ENCODE measurements at places on chromosomes 2 and 18. TPM values are rescaled to one million over a fixed set of nuclear protein-coding genes. Genes with fewer than 3 reads are reported as not detected.

- no peak for DNase-seq
Measured at GRCh38 chr2:6168485-6168884, 476.3 kb downstream of the SOX11 start.

- DNase-seq = no peak
Measured at GRCh38 chr2:63651861-63652651, 63.3 kb downstream of the MDH1 start.

DNA sequence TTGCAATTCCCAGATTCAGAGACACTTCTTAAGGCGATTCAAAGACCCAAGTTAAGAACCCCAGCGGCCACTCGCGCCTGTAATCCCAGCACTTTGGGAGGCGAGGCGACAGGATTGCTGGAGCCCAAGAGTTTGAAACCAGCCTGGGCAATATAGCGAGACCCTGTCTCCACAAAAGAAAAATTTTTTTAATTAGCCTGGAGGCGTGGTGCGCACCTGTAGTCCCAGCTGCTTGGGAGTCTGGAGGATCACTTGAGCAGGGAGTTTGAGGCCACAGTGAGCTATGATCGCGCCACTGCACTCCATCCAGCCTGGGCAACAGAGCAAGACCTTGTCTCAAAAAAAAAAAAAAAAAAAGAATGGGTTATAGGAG, 585 bp upstream of the ANAPC1 start:
- DNase-seq = no peak

GRCh38 chr2:142285480-142285879, 154.7 kb upstream of the LRP1B start:
- DNase-seq = no peak

- no peak for DNase-seq
Measured at GRCh38 chr2:25333981-25334380, 7.7 kb downstream of the DNMT3A start.

GRCh38 chr18:55579501-55580270, 8.3 kb downstream of the TCF4 start:
- DNase-seq = no peak

GRCh38 chr2:44524347-44524926, 162.7 kb downstream of the CAMKMT start:
- DNase-seq = no peak

- no peak for DNase-seq
Measured at GRCh38 chr18:79518683-79519128, 123.0 kb downstream of the NFATC1 start.

- peak; percentile 91 for DNase-seq
Measured at GRCh38 chr2:61179701-61180639, 18.0 kb downstream of the C2orf74 start.

DNA sequence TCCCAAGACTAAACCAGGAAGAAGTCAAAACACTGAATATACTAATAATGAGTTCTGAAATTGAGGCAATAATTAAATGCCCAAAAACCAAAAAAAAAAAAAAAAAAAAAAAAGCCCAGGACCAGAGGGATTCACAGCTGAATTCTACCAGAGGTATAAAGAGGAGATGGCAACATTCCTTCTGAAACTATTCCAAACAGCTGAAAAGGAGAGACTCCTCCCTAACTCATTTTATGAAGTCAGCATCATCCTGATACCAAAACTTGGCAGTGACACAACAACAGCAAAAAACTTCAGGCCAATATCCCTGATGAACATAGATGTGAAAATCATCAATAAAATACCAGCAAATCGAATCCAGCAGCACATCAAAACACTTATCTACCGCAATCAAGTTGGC, 108.5 kb upstream of the COL3A1 start:
- DNase-seq = no peak

- DNase-seq = no peak
Measured at GRCh38 chr2:75710220-75710576, 517 bp downstream of the GCFC2 start.

DNA sequence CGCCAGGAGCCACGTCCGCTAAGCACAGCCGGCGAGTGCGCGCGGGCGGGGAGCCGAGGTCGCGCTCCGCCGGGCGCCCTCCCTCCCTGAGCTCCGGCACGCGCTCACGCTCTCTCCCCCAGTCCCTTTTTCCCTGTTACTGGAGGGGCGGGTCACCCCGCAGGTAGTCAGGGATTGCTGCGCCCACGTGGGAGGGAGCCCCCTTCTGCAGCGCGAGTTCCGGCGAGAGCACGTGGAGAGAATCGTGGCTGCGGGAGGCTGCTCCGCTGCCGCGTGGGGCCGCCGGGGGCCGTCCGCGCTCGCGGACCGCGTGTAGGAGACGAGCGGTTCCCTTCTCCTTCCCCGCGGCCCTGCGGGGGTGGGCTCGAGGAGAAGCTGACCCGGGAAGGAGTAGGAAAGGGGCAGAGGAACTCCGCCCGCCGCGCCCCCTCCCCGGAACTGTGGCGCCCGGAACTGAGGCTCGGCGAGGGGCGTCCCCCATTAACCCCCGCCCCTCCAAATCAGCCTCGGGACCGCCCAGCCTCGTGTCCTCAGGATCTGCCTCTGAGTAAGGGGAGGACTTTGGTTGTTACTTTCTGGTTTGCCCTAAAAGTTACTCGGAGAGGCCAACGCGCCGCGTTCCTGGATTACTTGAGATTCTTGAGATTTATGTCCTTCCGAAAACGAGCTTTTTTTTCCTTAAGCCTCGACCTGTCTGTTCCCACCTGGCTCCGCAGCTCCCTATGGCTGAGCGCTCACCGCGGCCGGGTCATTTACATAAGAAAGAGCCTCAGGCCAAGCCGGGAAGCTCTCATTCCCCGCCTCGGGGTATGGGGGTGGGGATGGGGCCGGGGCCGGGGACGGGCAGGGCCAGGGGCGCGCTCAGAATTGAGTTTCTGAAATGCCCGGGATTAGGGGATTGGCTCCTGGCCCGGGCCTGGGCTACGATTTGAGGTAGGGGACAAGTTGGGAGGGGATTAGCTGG, 1.1 kb downstream of the HK2 start:
- peak; percentile 45 for DNase-seq

- DNase-seq = peak; percentile 69
Measured at GRCh38 chr18:48216639-48217257, 192.4 kb downstream of the ZBTB7C start.

DNA sequence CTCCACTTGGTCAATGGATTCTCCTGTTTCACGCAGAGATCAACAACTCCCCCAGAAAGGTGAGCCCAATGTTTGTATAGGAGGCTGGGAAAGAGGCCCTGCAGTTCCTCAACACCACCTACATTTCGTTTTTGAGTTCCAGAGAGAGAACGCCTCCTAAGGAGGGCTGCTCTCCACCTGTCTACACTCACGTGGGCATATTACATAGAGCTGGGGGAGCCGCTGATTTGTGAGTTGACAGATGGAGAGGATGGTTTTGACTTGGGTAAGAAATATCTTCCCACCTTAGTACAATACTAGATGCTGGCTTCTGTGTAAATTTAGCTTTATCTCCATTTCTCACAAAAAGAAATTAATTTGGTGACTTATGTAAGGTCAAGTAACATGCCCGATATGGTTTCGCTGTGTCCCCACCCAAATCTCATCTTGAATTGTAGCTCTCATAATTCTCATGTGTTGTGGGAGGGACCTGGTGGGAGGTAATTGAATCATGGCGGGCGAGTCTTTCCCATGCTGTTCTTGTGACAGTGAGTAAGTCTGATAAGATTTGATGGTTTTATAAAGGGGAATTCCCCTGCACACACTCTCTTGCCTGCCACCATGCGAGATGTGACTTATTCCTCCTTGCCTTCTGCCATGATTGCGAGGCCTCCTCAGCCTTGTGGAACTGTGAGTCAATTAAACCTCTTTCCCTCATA, 274.5 kb upstream of the PXDN start:
- DNase-seq = no peak

DNA sequence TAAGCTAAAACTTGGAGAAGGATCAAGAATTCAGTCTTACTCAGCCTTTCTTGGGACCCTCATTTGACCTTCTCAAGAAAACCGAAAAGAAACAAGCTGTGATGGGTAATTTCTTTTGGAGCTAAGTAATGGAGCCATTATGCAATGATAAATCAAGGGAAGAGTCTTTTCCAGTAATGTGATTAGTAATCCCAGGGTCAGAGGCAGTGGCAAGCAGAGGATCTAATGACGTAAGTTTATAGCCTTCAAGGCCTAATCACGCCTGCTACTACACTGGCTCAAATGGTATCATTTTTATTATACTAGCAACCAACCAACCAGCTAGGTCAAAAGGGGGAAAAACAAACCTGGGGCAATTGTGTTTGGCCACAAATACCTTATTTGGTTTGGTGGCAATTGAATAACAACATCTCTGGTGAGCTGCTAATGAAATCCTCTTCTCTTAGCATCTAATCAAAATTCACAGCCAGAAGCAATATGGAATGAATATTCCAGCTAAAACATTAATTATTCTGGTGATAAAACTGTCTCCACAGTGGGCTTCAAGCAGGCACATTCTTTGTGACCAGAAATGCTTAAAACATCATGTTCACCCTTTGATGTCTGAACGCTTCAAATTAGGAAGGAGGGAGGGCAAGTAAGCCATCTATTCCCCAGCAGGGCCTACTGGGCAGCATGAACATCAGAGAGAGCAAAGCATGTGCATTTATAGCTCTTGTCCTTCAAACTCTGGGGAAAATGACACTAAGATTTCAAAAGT, 114.9 kb upstream of the SULT1C3 start:
- DNase-seq = no peak

- DNase-seq = no peak
Measured at GRCh38 chr2:24512404-24512803, 21.4 kb downstream of the NCOA1 start.

DNA sequence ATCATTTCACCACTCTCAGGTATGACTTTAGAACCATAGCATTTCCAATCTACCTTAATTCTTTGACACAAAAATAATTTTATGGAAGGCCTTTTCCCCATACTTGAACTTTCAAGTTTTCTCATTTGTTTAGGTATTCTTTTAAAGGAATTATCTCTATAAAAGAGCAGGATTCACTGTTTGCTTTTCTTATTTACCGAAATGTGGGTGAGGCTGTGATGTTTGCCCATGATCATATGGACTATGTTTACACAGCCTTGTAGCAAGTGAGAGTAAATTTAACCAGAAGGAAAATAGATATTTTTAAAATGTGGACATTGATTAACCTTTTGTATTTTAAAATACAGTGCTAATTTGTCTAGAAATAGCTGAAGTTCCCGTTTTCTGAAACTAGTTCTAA, 26.3 kb downstream of the CAB39 start:
- DNase-seq = no peak

DNA sequence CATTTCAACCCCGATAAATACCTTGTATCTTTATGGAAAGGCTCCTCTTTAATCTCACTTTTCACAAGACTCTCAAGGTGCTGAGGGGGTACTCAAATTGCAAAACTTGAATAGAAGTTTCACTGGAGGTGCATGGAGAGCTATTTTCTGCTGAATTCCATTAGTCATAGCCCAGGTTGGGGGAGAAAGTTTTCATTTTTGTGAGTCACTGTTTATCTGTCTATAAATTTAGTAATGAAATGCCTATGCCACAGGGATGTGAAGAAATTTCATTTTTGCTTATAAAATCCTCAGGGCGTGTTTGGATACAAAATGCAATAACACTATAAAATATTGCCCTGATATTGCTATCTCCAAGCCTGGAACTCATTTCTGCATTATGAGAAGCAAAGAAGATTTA, 346.3 kb downstream of the LRATD1 start:
- no peak for DNase-seq

GRCh38 chr2:211931314-211931713, 607.3 kb downstream of the ERBB4 start:
- no peak for DNase-seq

- no peak for DNase-seq
Measured at GRCh38 chr18:32668956-32669355, 103.9 kb downstream of the KLHL14 start.

- DNase-seq = no peak
Measured at GRCh38 chr2:111634050-111634794, 249.8 kb downstream of the ANAPC1 start.

DNA sequence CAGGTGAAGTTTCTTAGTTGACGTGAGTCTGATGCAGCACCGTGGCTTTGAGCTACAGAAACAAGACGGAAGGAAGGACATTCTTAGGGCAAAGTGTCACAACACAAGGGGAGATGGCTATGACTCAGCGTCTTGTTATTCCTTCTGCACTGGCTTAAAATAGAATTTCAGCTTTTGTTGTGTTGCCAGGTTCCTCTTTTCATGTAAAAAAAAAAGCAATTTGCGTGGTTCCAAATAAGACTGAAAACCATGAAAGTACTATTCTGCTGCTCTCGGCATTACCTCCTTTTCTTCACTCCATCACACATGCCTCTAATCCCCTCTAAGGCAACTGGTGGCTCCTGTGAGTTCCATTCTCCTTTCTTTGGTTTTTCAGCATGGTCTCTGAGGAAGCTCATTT, 150.1 kb downstream of the ANTXR1 start:
- DNase-seq = peak; percentile 35

- DNase-seq = peak; percentile 27
Measured at GRCh38 chr2:26970928-26971627, 641 bp downstream of the MAPRE3 start.

DNA sequence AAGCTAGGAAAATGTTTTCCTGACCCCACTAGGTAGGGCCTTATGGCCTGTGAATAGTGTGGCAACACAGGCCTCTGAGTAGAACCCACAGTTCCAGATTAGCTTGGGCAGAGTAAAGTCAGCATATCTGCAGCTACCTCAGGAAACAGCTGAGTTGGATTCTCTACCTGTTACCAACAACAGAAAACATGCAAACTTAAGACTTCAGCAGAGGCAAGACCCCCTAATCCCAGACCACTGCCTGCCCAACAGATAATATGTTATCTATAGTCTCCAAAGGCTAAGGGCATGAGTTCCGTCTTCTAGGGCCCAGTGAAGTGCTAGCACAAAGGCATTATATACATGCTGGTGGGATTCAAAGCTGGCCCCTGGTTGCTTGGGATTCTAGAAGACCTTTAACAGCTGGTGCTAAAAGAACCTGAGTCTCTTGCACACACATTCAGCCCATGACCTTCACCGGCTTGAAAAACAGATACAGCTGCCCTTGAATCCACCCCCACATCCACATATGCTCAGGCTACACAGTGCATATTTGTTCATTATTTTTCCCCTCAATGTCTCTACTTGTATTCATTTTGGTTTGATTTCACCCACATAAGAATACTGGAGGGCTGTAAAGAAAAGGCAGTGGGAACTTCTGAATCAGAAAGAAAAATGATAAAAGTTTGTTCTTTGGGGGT, 13.5 kb upstream of the UBXN4 start:
- no peak for DNase-seq

- DNase-seq = no peak
Measured at GRCh38 chr2:240325016-240326007, 110.2 kb upstream of the GPC1 start.

The ERMN gene
- polyA plus RNA-seq = 0.08 TPM

The CCDC150 gene
- polyA plus RNA-seq = 0.27 TPM

The C2orf66 gene
- 0.11 TPM for polyA plus RNA-seq

The SMYD1 gene
- 133 TPM for polyA plus RNA-seq

The MATN3 gene
- 0.19 TPM for polyA plus RNA-seq

The CYRIA gene
- polyA plus RNA-seq = 1.6 TPM

The ZC3H6 gene
- 1.5 TPM for polyA plus RNA-seq

The NOL4 gene
- polyA plus RNA-seq = 0.06 TPM

The EIF2AK2 gene
- 5.0 TPM for polyA plus RNA-seq

Measured in heart left ventricle (tissue), 16 donors.